ENCODE measurements at places on chromosomes 4 and X.

- DNase-seq, result no peak
Measured at GRCh38 chr4:48329976-48330375, 11.4 kb upstream of the SLAIN2 start.

GRCh38 chr4:168021666-168022065 lies 70.7 kb upstream of the ANXA10 start:
- DNase-seq, result no peak

GRCh38 chr4:96240041-96240440 lies 400.1 kb downstream of the PDHA2 start:
- DNase-seq, result no peak

- no peak for DNase-seq
Measured at GRCh38 chr4:107825072-107825824, 516 bp downstream of the SGMS2 start.

DNA sequence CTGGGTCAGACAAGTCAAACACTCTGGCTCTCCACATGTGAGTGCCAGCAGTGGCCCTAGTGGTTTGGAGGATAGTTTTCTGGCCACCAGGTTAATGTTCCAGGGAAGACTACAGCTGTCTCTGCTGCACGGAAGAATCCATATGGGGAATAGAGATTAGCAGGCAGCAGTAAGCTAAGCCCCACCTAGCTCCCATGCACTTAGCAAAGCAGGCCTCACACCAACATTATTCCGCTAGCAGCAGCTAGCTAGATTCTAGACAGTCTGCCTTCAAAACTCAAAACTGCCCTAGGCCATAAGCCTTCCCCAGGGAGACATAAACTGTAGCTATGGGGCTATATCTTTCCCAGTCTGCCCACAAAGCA lies 203.4 kb downstream of the CHIC1 start:
- DNase-seq, result no peak

- no peak for DNase-seq
Measured at GRCh38 chr4:182808673-182809416, 108.3 kb downstream of the DCTD start.

GRCh38 chrX:155645180-155645579 lies 32.4 kb upstream of the TMLHE start:
- no peak for DNase-seq

DNA sequence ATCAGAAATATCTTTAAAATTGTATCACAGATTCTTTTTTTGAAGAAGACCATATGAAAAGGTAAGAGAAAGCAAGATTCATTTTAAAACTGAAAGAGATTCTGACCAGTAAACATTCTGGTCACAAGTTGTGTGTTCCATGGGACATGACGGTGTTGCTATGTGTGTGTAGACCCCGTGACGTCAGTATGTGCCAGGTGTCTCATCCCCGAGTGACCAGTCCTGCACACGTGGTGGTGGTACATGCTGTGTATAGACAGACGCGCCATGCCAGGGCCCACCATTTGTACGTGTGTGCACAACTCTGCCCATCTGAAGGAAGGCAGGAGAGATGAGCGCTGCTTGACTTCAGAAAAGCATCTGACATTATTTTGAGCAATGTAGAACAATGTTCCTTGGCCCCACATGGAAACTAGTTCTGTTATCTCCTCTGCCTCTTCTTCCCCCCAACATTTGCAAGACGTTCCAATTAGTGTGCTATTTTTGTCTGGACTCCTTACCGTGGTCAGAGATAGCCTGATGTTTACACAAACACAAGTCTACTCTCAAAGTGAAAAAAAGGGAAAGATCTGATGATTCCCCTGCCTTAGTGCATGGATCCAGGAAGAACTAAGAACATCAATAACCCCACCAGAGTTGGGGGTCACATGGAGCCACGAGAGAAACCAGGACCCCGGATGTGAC lies 51.2 kb downstream of the IRF2 start:
- no peak for DNase-seq

DNA sequence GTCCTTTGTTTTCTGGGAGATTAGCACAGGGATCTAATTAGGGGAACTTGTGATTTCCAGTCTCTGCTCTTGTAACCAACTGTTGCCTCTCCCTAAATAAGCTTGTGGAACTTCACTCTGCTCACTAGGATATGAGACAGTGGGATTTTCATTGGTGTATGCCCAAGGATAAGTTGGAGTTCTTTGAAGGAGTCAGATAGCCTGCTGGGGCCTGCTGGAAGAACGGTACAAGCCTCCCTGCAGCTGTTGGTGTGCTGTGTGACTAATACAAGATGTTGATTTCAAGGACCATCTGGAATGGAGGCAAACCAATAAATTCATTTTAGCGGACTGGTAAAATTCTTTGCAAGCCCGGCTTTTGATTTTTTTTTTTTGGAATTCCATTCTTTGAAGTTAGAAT lies 167.0 kb downstream of the AASDH start:
- DNase-seq, result no peak

DNA sequence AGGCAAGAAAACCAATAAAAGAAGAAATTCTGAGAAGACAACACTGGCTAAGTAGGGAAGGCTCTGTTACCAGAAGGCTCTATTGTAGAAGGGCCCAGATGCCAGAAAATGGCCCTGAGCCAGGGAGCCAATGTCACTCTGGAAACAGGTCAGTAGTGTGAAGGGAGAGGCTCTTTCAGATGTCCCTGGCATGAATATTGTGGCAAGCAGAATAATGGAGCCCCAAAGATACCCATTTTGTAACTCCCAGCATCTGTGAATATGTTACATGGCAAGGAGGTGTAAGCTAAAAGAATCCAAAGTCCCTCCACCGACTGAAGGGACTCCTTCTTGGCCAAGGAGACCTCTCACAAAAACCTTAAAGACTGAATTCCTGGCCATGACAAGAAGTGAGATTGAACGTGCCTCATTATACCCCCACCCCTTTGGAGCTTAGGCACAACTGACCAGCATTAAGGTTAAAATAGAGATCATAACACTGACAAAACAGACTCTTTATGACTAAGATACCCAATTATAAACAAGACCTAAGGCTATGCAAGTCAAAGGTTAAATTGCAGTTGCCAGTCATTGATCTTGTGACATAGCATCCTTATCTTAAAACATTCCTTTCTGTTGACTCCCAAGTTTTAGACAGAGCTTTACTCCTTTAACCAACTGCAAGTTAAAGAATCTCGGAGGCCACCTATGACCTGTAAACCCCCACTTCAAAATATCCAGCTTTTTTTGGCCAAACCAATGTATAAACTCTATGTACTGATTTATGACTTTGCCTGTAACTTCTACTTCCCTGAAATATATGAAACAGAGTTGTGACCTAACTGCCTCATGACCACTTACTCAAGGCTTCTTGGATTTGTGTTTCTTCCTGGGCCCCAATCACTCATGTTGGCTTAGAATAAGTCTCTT lies 42.2 kb upstream of the SMIM10 start:
- peak; percentile 13 for DNase-seq

DNA sequence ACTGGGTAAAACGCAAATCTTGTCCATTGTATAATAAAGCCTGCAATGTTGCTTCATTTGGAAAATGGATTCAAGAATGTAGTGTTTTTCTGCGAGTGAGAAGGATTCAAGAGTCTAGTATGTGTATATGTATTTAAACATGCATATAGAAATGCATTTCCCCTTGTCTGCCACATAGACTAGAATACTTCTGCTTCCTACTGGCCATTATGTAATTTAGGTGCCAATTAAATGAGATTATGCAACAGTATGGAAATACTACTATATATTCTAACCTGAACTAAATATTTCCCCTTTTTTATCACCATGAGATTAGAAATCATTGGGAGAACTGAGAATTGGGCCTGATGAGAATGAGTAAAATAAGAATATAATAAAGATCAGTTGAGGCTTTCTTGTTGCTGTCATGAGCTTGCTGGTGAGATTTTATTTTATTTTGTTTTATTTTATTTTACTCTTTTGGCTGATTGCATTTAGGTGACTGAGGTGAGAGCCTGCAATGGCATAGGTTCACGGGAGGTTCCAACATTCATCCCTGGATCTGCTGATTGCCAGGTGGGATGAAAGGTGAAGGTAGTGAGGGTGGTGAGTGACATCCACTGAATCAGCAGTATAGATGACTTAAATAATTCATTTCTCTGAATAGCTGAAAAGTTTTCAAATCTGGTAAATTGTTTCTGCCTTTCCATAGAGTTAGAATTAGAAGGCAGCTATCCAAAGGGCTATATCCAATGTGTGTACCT lies 95.6 kb upstream of the SLC4A4 start:
- DNase-seq, result no peak

GRCh38 chr4:78174891-78175290 lies 117.8 kb downstream of the FRAS1 start:
- no peak for DNase-seq

GRCh38 chr4:81504112-81505003 lies 32.7 kb upstream of the RASGEF1B start:
- peak; percentile 33 for DNase-seq

DNA sequence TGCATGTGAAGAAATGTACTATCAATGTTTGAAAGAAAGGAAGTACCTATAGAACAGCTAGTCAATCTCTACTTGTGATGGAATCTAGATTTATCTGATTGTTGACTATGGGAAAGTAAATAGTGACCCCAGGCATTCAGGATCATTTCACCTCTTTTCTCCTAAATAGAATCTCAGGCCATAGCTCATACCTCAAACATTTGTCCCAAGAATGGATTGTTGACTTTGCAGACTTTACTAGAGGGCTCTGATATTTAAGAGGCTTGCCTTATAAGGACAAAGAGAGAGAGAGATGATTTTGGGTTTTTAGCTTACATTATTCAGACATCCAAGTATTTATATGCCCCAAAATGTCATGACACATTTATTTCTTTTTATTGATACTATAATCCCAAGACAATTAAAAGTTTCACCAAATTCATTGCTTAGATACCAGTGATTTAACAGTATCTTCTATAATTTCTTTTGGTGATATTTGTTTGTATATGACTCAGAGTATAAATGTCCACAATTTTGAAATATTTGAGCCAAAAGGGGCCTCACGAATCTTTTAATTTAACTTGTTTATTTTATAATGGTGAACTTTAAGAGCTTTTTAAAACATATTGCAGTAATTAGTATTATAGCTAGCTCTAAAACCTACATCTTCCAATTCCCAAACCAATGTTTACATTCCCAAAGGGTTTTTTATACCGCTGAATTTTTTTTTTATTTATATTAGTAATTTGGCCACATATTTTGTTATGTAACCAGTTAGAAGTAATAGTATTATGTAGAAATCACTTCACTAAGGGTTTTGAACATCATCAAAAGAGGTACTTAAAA lies 614.1 kb downstream of the PCDH7 start:
- no peak for DNase-seq

GRCh38 chr4:188958346-188958745 lies 819.1 kb downstream of the TRIML1 start:
- DNase-seq, result no peak

DNA sequence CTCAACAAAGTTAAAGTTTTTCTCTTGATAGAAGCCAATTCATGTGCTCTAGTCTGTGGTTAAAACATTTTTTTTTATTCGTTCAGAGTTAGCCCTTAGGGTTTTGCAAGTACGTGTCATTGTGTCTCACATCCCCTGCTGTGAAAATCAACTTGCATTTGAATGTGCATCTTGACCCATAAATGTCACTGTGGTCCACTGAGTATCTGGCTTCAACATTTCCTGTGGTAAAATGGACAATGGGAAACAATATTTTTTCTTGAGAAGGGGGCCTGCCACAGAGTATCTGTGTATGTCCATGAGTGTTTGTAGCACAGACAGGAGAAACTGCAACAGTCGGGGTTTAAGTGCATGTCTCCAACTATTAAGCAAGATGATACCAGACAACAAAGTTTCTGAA lies 554.8 kb upstream of the TENM3 start:
- DNase-seq, result no peak

- no peak for DNase-seq
Measured at GRCh38 chr4:1608196-1608820, 75.8 kb downstream of the FAM53A start.

DNA sequence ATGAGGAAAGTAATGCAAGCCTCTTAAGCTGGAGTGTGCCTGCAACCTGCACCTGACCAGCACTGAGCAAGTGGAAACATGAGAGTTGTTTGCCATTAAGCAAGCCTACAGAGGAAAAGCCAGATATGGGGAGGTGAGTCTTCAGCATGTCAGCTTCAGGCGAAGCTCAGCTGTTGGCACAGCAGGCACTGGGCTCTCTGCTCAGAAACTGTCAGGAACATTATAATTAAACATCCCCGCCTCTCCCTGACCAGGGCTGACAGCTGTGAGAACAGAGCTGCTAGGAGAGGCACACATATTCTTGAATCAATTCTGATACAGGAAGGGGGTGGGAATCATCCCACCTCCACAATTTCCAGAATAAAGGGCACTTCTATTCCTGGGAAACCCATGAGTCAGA lies 19.0 kb upstream of the DCX start:
- no peak for DNase-seq

DNA sequence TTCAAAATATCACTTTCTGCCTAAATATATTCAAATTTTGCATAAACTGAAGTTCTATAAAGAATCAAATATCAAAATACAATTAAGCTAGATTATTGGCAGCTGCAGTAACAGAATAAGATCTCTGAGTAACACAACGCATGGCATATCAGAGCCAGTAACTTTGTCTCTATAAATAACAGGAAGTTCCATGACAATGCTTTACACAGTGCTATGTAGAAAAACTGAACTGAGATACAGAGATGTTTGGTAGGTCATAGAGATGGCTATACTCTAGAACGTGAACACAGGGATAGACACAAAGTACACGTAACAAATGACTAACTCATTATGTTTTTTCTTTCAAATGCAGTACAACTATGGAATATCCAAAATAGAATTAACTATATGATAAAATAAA lies 18.2 kb downstream of the UBE2D3 start:
- DNase-seq, result no peak

DNA sequence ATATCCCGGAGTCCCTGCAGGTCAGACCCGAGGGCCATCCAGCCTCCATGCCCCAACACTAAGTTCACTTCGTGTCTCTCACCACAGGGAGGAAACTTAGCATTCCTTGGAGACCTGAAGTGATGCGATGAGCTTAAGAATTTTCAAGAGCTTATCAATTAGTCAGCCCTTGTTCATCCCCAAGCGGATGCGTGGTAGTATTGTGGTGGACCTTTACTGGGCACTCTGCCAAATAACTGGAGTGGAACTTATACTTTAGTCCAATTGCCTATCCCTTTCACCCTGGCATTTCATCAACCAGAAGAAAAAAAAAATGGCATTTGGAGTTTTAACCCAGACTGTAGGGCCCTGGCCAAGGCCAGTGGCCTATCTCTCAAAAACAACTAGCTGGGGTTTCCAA lies 137.1 kb downstream of the RELL1 start:
- DNase-seq, result no peak

DNA sequence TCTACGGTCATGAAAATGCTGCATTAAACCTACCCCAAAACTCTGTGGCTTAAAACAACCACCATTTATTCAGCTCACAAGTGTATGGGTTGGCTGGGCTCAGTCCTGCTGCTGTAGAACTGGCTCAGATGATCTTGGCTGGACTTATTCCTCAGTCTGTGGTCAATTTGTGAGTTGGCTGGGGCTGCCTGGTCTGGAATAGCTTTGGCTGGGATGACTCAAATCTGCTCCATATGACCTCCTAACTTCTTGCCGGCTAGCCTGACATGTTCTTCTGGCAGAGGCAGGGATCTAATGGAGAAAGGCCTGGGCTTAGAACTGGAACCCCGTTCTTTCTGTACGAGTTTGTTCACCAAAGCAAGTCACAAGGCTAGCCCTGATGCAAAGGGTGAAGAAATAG lies 71.7 kb downstream of the CFAP299 start:
- no peak for DNase-seq

- DNase-seq, result no peak
Measured at GRCh38 chr4:186471441-186471840, 83.9 kb downstream of the MTNR1A start.

GRCh38 chr4:98150092-98150761 lies 7.0 kb upstream of the STPG2 start:
- no peak for DNase-seq

- DNase-seq, result no peak
Measured at GRCh38 chr4:151804086-151804630, 43.4 kb upstream of the GATB start.
